ENCODE measurements at places on chromosomes 1 and 21.

DNA sequence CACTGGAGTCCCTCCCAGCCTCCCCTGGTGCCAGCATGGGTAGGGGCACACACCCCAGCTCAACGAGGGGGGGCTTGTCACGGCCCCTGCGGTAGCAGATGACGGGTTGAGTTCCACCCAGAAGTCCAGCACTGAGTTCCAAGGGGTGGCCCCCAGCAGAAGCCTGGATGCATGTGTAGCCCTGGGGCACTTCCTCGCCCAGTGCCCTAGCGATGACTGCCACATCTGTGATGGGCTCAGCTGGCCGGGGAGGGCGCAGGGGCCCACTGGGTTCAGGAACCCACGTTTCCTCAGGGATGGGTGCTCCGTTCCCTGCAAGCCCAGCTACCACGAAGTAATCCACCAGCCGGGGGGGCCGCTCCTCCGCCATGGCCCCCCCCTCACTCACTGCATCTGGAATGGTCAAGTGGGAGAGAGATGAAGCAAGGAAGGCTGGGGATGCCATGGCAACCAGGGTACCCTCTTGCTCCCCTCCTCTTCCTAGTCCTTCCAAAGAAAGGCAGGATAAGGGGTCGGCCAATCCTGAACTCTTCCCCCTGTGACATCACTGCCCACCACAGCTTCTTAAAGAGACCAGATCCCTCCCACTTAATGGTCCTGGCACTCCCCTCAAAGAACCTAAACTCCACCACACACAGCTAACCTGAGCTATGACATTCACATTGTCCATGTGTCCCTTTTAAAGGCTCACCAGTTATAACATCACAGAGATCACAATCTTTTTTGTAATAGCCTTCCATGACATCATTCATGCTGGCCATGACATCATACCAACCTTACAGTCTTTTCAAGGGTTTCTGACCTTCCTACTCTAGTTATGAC is 2.3 kb downstream of the DENND4B start:
- DNase-seq: no peak

GRCh38 chr1:206568256-206568655 is 44.0 kb downstream of the EIF2D start:
- no peak for DNase-seq

DNA sequence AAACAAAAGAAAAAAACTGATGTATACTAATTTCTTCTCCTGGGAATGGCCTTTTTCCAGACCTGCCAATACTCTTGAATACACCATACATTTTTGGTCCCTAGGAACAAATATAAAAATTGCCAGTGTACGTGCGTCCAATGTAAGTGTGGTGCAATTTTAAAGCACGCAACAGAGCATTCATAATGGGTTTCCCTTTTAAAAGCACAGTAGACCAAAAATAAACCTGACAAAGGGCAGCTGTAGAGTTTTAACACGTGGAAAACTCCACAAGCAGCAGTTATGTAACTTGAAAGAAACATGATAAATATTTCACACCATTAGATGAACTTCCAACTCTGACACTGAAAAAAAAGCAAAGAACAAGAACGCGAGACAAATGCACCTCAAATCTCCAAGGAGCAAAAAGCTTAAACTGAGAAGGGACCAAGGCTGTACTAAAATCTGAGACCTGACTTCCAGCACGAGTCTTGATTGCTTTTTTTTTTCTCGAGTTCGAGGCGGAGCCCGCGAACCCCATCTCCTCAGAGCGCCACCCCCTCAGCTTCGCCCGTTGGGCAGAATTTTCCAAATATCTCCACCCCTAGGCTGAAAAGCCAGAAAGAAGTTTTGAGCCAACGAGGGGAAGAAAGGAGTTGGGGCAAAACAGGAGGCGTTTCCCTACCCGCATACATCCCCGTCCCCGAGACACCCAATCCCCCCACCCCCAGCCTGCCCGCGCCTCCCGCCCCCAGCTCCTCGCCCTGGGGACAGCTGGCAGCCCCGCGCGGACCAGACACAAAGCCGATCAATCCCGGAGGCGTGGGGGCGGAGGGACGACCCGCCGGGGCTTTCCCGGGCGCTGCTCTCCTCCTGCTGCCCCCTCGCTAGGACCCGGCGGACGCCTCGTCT is at the start of gene JAM2:
JAM2 (plus strand) TSS at position 599 of the 891 bp plus-strand sequence. CDS start 564 bp downstream, outside the sequence.
- DNase-seq: peak; percentile 47

GRCh38 chr21:31893851-31894415 is 21.1 kb downstream of the HUNK start:
- DNase-seq: no peak

DNA sequence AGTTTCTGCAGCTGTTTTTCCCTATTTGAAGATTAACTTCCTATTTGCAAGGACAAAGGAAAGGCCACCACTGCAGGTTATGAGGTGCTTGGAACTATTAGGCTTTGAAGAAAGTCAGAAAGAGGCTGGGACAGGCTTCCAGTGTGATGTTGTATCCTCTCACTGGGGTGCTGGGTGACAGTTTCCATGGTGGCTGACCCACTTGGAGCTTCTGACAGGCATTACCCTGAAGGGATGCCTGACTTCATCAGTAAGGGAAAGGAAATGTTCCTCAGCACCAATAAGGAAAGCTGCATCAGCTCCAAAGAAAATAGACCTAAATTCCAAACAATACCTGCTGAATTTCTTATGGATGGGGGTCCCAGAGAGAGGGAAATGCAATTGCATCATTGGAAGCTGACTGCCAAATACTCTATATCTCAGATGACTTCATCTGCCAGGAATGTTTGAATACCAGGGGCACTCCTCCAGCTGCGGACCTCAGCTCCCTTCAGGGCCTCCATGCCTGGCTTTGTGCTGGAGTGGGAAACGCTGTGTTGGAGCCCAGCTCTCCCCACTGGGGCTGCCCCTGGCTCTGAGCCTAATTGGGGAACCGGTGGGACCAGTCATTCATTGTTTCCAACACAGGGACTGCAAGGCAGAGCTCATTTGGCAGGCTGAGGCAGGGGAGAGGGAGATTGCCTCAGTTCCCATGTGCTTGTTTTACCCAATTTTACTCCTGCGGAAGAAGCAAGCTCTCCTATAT is 76.6 kb downstream of the RGL1 start:
- DNase-seq: peak; percentile 78

GRCh38 chr21:17989780-17990179 is 170.6 kb upstream of the C21orf91 start:
- DNase-seq: no peak

- DNase-seq: no peak
Measured at GRCh38 chr1:89910780-89911179, 84.1 kb upstream of the ZNF326 start.

GRCh38 chr1:52559875-52560274 is 7.0 kb upstream of the TUT4 start:
- DNase-seq: no peak

DNA sequence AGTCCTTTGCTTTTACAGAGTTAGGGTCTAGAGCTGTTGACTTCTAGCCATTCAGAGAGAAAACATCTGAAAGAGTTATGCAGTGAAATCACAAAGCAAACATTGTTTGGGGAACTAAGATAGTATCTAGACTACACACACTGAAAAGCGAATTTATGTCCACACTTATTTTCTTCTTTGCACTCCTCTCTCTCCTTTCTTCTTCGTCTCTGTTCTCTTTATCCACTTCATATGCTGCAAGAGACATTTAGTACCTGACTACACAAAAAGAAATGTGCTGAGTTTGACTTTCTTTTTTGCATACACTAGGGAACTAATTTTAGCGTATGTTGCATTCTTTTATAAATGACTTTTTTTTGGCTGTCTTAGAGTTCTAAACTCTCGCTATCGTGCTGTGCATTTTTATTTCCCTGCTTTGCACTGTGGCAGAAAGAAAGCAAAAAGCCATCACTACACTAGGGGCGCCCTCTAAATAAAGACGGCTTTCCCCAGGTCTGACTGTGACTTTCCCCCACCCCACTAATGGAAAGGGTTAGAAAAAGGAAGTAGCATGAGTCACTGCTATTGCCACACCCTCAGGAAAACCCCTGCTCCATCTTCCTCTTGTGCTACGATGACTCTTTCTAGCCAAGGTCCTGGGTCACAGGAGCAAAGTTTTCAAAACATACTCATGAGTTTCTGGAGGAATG is 65.7 kb downstream of the MAP3K7CL start:
- peak; percentile 68 for DNase-seq

- DNase-seq: no peak
Measured at GRCh38 chr1:87400813-87401212, 72.1 kb downstream of the LMO4 start.

DNA sequence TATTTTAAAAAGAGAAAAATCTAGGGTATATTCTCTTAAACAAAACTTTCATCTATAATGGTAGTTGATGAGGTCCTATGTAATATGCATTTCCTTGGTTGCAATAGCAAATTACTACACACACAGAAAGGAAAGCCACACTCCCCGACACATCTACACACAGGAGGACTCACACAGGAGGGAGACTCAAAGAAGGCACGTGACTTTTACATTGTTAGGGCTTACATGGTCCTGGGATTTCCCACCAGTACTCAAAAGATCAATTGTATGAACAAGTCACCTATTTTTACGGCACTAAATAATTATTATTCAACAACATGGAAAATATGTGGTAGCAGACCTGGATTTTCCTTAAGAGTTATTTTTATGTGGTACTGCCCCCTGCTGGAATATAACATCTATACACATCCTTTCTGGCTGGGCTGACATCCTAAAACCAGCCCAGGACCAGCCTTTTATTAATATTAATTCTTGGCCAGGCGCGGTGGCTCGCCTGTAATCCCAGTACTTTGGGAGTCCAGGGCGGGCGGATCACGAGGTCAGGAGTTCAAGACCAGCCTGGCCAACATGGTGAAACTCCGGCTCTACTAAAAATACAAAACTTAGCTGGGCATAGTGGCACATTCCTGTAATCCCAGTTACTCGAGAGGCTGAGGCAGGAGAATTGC is 33.9 kb upstream of the LGALS8 start:
- DNase-seq: no peak

DNA sequence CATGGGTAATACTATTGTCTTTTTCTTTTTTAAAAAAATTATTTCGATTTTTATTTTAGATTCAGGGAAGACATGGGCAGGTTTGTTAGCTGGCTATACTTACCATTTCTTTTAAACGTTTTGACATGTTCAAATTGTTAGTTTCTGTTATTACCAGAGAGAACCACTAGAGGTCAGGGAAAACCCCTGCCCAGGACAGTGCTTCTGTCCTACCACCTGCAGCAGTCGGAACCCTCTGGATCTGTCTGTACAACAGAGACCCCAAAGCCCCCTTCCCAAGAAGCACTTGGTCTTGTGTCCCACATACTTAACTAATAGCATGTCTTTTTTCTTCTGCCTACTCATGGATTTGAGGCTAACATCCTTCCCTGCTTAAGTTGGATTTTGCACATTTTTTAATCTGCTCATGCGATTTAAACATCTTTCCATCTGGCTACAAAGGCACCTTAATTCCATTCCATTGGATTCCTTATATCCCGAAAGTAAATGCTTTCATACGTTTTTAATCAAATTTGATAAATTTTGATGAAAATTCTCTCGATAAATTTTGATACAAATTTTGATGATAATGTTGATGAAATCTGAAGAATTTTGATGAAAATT is 10.0 kb upstream of the C1orf115 start:
- no peak for DNase-seq

DNA sequence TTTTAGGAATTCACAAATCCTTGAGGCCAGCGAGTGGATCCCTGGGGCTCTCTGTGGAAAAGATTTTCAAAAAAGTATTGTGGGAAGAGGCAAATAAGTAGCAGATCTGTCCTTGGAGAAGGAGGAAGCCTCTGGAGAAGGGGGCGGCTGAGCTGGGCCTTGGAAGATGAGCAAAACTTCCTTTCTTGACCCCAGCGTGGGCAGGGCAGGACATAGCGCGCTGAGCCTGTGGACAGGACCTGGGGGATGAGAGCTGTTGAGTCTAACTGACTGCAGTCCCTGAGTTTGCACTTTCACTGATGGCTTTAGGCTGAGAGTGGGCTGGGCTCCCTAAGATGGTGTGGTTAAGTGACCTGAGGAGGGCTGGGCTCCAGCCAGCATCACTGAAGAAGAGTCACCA is 170.2 kb upstream of the GALNT2 start:
- no peak for DNase-seq

- DNase-seq: no peak
Measured at GRCh38 chr1:19209439-19209989, 552 bp downstream of the UBR4 start.
